ENCODE measurements at places on chromosomes 1 and 21.

- DNase-seq: no peak
Measured at GRCh38 chr1:179825206-179825605, 52.4 kb downstream of the TOR1AIP2 start.

- no peak for DNase-seq
Measured at GRCh38 chr21:43771199-43771675, 4.9 kb downstream of the CSTB start.

DNA sequence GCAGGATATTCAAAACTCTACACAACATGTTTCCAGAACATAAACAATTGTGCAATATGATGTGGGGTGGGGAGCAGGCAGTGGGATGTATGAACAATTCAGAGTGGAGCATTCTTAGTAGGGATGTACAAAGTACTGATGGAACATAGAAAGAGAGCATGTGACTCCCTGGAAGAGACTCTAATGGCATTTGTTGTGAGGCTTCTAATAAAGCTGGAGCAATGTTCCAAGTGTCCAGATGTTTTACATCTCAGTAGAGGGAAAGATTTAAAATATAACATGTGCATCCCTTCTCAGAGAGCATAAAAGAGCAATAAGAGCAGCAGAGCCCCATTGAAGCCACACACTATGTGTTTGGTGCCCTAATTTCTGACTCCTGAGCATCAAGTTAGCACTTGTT is 116.5 kb downstream of the BRINP2 start:
- no peak for DNase-seq

DNA sequence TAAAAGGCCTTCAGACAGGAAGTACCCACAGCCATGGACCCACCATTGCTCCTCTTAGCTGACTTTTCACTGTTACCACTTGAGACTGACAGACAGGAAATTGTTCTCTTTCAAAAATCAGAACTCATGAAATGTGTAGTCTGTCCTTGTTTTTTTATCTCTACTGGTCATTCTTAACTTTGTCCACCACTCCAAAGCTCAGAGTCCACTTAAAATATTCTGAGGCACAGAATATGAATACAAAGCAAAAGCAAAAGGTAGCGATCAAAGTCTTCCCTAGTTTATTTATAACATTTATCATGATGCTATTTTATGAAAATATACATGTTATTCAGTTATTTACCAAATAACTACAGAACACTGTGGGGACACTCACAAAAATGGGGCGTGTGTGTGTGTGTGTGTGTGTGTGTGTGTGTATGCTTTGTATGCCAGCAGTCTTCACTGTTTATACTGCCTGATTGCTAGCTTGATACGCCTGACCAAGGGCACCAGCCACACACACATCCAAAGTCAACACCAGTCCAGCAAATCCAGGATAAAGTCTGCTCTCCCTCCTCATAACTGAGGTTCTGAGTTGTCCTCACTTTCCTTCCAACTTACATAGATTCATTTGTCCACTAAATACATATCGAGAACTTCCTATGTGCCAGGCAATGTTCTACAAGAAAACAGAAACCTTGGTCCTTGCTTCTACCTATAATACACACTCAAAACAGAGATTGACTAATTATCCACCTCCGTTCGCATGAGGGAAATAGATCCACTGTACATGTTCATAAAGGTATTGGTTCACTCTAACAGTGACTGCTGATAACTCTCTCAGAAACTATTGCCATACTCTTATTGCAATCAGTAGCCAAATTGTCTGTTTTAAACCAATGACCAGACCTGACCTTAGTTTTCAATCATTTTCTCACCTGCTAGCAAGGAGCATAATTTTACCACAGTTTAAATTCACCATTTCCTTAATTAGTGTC is 79.4 kb downstream of the ERICH3 start:
- no peak for DNase-seq

GRCh38 chr1:51439053-51439452 is 80.0 kb downstream of the EPS15 start:
- DNase-seq: no peak

DNA sequence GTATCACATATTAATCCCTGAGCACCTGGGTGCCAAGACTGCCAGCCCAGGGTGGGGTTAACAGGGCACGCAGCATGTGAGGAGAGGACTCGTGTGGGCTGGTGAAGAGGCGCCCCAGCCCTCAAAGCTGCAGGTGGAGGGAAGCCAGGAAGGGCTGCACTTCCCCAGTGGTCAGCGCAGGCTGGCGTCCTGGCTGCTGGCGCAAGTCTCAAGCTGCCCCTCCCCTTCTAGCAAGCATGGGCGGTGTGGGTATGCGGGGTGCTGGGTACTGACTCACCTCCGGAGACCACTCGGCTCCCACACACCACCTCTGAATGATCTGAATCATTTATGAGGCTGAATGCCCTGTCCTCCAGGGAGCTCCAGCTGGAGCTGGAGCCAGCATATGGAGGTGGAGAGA is 44.0 kb downstream of the EIF2D start:
- DNase-seq: no peak

DNA sequence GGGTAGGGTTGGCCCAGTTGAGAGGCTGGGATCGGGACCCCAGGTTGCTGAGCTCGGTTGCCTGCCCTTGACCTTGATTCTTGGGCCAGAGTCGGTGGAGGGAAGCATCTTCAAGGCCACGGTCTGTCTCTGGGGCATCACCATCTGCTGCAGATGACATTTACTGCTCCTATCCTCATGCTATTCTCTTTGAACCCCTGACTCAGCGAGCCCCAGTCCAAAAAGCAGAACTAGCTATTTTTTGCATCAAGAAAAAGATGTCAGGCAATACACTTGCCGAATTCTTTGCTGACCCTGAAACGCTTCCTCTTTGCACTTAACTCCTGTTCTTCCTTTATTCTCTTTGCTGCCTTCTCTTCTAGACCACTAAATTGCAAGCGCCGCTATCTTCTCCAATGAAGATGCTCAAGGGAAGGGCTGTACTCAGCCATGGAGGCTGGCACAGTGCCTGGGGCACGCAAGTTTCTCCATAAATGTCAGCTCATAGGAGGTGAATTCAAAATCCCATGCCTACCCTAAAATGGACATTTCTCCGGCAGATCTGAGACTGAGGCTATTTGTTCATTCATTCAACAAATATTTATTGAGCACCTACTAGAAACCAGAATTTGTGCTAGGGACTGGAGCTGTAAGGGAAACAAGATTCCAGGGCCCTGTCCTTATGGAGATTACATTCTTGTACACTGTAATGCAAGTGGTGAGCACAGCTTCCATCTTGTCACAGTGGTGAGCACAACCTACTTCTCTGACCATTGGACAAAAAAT is 20.5 kb upstream of the CAPZB start:
- DNase-seq: no peak

All from activated CD4-positive, alpha-beta T cell treated with anti-CD3 and anti-CD28 coated beads for 24 hours (primary cell).